ENCODE measurements at places on chromosomes 13 and 19. TPM values are rescaled to one million over a fixed set of nuclear protein-coding genes. Genes with fewer than 3 reads are reported as not detected.

- no peaks in the 10 kb centered on the region for H3K36me3 ChIP-seq
- H3K27ac ChIP-seq = no peak overlapping the region
- no peaks in the 10 kb centered on the region for H3K4me1 ChIP-seq
- DNase-seq = no peak
Measured at GRCh38 chr13:63403733-63404132, 1988.1 kb upstream of the PCDH20 start.

DNA sequence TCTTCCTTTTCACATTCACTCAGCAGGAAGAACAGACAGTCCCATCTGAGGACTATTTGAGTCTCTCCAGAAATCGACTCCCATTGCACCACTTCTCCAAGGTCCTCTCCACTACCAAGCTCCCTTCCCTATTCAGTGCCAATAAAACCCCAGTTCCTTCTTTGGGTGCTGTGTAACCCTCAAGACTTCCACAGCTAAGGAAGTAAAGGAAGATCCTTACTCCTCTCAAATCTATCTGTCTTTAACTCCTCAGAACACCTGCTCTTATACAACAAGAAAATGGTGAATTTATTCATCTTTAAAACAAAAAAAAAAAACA lies 29.2 kb upstream of the TM9SF2 start:
- DNase-seq = no peak
- H3K4me1 ChIP-seq = peaks cover 3% of the 10 kb centered on the region
- H3K27ac ChIP-seq = no peak overlapping the region
- H3K36me3 ChIP-seq = no peaks in the 10 kb centered on the region
- no peak overlapping the region for H3K4me3 ChIP-seq

KLK3 gene
- not detected for total RNA-seq

WIZ gene
- 22.7 TPM for total RNA-seq

TPTE2 gene
- not detected for total RNA-seq
